IPS DF 6.9 (cell line): ENCODE measurements at places on chromosomes 12 and 14.
A peak's percentile ranks its signal among the peaks of the same experiment; 100 is the strongest.

DNA sequence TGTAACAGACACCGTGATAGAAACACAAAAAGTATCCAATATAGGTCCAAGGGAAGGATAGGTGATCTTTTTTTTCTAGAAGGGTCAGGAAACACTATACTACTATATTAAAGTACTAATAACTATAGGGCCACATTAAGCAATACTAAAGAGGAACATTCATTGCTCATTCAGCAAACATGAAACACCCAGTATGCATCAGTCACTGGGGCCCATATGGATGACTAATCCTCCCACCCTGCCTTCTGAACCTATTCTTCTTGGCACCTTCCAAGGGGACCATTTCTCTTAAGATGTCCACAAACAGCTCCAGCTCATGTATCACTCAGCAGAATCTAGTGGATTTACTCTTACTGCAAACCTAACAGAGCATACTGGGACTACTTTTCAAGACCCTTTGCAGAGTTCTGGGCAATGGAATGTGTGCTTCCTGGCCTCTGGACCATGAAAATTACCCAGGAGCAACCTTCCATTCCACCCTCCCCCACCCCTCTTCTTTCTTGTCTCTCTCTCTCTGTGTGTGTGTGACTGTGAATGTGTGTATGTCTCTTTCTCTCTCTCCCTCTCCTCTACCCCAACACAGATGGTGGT lies 187.9 kb downstream of the EPS8 start:
- no peaks in the 10 kb centered on the region for H3K36me3 ChIP-seq
- no peak overlapping the region for H3K4me3 ChIP-seq
- no peak for DNase-seq
- H3K27ac ChIP-seq: no peak overlapping the region
- no peaks in the 10 kb centered on the region for H3K4me1 ChIP-seq
- H3K27me3 ChIP-seq: no peaks in the 10 kb centered on the region

GRCh38 chr12:14387219-14387871 lies 21.9 kb downstream of the ATF7IP start:
- H3K27me3 ChIP-seq: no peaks in the 10 kb centered on the region
- peaks cover 3% of the 10 kb centered on the region; the same call in 1 of the 2 replicates for H3K4me1 ChIP-seq
- H3K4me3 ChIP-seq: no peak overlapping the region
- DNase-seq: no peak
- no peaks in the 10 kb centered on the region for H3K36me3 ChIP-seq

DNA sequence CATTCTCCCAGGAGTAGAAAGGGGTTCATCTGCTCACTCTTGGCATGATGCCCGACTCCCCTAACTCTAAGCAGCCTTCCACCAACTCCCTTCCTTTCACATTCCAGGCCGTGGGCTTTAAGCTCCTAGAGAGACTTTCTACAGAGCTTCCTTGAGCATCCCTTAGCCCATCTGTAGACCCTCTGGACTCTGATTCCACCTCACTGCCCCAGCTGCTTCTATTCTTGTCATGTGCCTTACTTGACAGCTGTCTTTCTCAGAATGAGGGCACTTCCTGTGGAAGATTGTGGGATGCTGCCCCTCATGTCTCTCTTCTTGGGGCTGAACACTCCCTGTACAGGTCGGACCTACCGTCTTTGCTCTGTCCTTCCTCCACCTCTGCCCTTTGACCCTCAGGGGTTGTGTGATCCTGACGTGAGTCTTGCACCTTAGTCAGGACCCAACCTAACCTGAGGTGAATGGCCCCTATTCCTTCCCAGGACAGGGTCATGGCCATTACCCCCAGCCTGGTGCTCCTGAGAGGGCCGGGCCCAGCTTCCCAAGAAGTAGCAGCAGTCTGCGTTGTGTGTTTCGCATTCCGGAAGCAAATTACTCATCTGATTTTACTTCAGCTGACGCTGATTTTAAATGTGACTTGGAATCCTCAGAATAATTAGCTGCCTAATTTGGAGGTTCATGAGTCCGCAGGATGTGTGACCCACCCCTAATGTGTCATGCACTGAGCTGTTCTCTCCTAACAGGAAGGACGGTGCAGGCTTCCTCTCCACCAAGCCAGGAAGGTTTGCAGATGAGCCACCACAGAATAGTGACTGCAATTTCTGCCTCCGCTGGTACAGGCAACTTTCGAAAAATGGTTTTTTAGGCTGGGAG lies 2.7 kb upstream of the GALNT6 start:
- no peak overlapping the region for H3K4me3 ChIP-seq
- 0 out of 2 replicates have a peak, but pooled peaks cover 2% of the 10 kb centered on the region for H3K4me1 ChIP-seq
- H3K27me3 ChIP-seq: no peaks in the 10 kb centered on the region
- DNase-seq: no peak
- H3K36me3 ChIP-seq: 0 out of 2 replicates have a peak, but pooled peaks cover 3% of the 10 kb centered on the region

DNA sequence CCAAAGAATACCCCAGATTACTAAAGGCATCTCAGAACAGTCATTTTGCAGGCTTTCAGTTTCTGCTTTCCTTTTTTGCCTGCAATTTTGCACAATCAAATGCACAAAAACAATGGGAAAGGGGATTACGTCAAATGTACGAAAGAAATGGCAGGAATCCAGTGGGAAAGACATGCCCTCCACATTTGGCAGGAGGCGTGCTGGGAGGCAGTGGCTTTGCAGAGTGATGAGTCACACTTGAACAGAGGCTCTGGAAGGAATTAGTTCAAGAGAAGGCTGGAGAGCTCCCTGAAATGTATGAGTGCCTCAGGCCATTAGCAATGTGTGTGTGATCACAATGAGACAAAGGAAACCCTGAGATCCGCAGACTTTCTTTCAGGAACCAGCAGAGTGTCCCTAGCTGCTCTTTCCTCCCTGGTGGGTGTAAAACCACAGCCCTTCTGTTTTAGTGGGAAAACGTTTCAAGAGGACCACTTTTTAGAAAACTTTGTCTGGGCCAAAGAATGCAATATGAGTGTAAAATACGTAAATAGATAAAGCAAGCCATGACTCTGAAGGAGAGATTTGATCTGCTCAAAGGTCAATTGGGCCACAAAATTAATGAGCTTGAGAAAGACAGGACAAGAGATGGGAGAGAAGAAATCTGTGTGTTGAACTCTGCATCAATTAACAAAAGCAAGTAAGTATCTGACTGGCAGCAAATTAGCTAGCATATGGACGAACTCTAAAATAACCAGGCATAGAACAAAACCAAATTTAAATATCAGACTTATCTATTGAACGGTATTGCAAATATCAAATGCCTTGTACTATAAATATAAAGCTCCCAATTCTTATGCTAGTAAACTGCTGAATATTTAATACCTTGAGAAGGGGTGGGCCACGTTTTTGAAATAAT lies 155.4 kb upstream of the PDE3A start:
- no peak overlapping the region for H3K27ac ChIP-seq
- peak; percentile 57 for DNase-seq
- no peaks in the 10 kb centered on the region for H3K36me3 ChIP-seq
- no peaks in the 10 kb centered on the region for H3K4me1 ChIP-seq
- H3K27me3 ChIP-seq: no peaks in the 10 kb centered on the region

- no peaks in the 10 kb centered on the region for H3K27me3 ChIP-seq
- H3K27ac ChIP-seq: no peak overlapping the region
- H3K36me3 ChIP-seq: no peaks in the 10 kb centered on the region
- H3K4me1 ChIP-seq: peaks cover 3% of the 10 kb centered on the region; the same call in 1 of the 2 replicates
Observed at GRCh38 chr12:70691018-70691672, 53.9 kb upstream of the PTPRB start.

- H3K36me3 ChIP-seq: no peaks in the 10 kb centered on the region
- DNase-seq: no peak
- H3K27me3 ChIP-seq: no peaks in the 10 kb centered on the region
- no peak overlapping the region for H3K4me3 ChIP-seq
Observed at GRCh38 chr14:77099425-77100167, 1.5 kb downstream of the CIPC start.

DNA sequence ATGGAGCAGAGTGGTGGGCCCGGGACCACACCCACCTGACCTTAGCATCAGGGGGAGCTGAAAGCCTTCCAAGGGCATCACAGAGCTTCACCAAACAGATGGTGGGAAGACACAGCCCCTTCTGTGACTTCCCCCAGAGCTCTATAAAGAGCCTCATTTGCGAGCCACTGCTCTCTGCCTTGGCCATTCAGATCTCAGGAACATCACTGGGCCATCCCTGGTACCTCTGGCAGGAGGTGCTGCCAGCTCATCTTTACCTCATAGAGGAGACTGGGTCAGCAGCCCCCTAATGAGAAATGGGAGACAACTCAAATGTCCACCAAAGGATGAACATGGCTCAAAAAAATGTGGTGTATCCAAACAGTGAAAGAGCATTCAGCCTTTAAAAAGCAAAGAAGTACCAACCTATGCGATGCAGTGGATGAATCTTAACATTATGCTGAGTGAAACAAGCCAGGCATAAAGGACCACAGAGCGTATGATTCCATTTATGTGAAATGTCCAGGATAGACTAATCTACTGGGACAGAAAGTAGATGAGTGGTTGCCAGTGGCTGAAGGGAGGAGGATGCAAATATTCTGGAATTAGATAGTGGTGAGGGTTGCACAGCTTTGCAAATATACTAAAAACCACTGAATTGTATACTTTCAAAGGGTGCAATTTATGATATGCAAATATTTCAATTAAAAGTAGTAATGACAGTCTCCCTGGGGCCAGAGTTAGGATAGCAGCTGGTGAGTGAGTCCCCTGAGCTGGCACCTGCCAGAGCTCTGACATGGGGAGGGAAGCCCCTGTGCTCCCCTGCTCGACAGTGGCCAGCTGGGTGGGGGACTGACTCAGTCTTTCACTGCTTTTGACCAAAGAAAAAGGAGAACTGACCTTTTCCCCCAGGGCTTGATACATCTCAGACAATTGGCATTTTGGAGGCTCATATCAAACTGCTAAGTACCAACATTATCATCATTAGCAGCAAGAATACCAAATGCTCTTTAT lies 116.6 kb downstream of the GCH1 start:
- no peak overlapping the region for H3K27ac ChIP-seq
- H3K4me1 ChIP-seq: no peaks in the 10 kb centered on the region
- no peaks in the 10 kb centered on the region; the same call in 1 of the 2 replicates for H3K36me3 ChIP-seq
- H3K27me3 ChIP-seq: no peaks in the 10 kb centered on the region

DNA sequence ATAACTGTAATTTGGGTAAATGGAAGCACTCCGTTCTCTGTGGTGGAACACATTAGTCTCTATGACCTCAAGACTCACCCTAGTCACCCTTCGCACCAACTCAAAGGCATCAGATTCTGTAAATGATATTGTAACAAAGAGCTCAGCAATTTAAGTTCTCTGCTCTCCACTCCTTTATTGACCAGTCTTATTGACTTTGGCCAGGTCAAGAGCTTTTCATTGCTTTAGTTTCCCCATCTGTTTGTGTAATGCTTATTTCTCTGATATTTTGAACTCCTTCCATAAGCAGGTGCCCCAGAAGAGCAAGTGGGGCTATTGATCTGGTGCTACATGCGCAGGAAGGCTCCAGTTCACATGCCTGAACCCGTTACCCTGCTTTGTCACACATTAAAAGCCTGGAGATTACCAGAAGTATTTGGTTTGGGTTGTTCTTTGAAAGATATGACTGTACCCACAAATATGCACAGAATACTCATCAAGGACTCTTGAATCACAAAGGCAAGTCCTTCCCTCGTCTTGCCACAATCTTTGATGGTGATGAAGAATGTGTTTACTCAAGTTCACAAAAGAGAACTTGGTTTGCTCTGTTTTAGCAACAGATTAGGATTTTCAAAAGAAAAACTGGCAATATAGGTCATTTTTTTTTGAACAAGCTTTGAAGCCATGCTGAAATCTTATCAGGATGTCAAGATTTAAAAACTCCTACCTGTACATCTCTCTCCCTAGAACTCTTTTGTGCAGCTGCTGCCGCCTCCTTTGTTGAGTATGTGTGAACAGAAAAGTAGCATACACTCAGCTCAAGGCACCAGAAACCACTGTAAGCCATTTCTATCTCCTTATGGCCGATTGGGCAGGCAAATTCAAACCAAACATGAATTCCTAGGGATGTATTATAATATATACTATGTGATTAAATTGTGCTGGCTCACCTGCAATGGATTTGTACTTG lies 193.9 kb downstream of the BCAT1 start:
- H3K27me3 ChIP-seq: no peaks in the 10 kb centered on the region
- H3K27ac ChIP-seq: no peak overlapping the region
- H3K4me1 ChIP-seq: 0 out of 2 replicates have a peak, but pooled peaks cover 4% of the 10 kb centered on the region
- DNase-seq: no peak

DNA sequence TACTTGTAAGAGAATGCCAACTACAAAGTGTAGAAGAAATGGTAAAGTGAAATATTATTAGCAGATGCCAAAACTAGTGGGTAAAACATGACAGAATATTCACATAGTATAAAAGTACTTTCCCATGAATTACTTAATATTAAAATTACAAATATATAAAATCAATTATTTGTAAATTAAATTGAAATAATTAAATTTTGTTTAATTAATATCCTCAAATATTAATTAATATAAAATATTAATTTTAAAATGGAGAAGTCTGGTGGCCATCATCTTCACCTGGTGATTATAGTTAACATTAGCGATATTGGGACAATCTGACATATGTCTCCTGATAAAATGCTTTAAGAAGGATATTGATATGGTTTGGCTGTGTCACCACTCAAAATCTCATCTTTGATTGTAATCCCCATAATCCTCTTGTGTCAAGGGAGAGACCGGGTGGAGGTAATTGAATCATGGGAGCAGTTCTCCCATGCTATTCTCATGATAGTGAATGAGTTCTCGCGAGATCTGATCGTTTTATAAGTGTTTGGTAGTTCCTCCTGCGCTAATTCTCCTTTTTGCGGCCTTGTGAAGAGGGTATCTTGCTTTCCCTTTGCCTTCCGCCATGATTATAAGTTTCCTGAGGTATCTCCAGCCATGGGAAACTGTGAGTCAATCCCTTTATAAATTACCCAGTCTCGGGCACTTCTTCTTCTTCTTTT lies 55.0 kb upstream of the SGPP1 start:
- H3K27ac ChIP-seq: no peak overlapping the region
- no peak overlapping the region for H3K4me3 ChIP-seq
- DNase-seq: no peak
- H3K36me3 ChIP-seq: no peaks in the 10 kb centered on the region
- no peaks in the 10 kb centered on the region for H3K27me3 ChIP-seq
- H3K4me1 ChIP-seq: no peaks in the 10 kb centered on the region

- H3K27me3 ChIP-seq: no peaks in the 10 kb centered on the region
- no peaks in the 10 kb centered on the region; the same call in 1 of the 2 replicates for H3K4me1 ChIP-seq
- DNase-seq: no peak
- H3K27ac ChIP-seq: no peak overlapping the region
- H3K36me3 ChIP-seq: no peaks in the 10 kb centered on the region
Observed at GRCh38 chr12:115097416-115097815, 413.4 kb upstream of the TBX3 start.
